ENCODE measurements at places on chromosomes 3 and 15.

GRCh38 chr3:35744419-35744818, 105.1 kb downstream of the ARPP21 start:
- no peak for DNase-seq
- no peak overlapping the region for H3K27ac ChIP-seq
- H3K4me1 ChIP-seq = no peaks in the 10 kb centered on the region
- no peaks in the 10 kb centered on the region for H3K27me3 ChIP-seq
- H3K4me3 ChIP-seq = no peak overlapping the region

DNA sequence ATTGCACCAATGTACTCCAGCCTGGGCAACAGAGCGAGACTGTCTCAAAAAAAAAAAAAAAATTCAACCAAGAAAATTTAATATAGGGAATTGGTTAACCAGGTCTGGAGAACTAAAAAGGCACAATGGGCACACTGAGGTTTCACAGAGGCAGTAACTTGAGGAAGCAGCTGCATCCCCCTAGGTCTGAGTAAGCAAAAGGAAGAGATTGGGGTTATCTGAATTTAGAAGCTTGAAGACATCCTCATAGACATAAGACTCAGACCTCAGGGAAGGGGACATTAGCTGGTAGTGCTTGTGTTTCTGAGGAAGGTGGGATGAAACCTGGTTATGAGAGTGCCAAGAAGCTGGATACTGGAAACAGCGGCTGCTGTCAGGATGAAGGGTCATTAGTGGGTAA, 50.1 kb upstream of the LEKR1 start:
- H3K4me1 ChIP-seq = peaks cover 5% of the 10 kb centered on the region
- no peak overlapping the region for H3K27ac ChIP-seq
- H3K27me3 ChIP-seq = no peaks in the 10 kb centered on the region
- no peaks in the 10 kb centered on the region for H3K36me3 ChIP-seq
- DNase-seq = no peak
- H3K4me3 ChIP-seq = no peak overlapping the region

GRCh38 chr15:40046721-40047414, 7.9 kb upstream of the SRP14 start:
- no peak overlapping the region for H3K4me3 ChIP-seq
- no peak overlapping the region for H3K27ac ChIP-seq
- DNase-seq = no peak
- H3K36me3 ChIP-seq = no peaks in the 10 kb centered on the region
- peaks cover 14% of the 10 kb centered on the region for H3K4me1 ChIP-seq
- H3K27me3 ChIP-seq = no peaks in the 10 kb centered on the region

- H3K4me3 ChIP-seq = no peak overlapping the region
- H3K27me3 ChIP-seq = no peaks in the 10 kb centered on the region
- H3K4me1 ChIP-seq = no peaks in the 10 kb centered on the region
- H3K27ac ChIP-seq = no peak overlapping the region
- H3K36me3 ChIP-seq = no peaks in the 10 kb centered on the region
- no peak for DNase-seq
These were observed 228.5 kb upstream of the MME start for GRCh38 chr3:154851644-154852043.

DNA sequence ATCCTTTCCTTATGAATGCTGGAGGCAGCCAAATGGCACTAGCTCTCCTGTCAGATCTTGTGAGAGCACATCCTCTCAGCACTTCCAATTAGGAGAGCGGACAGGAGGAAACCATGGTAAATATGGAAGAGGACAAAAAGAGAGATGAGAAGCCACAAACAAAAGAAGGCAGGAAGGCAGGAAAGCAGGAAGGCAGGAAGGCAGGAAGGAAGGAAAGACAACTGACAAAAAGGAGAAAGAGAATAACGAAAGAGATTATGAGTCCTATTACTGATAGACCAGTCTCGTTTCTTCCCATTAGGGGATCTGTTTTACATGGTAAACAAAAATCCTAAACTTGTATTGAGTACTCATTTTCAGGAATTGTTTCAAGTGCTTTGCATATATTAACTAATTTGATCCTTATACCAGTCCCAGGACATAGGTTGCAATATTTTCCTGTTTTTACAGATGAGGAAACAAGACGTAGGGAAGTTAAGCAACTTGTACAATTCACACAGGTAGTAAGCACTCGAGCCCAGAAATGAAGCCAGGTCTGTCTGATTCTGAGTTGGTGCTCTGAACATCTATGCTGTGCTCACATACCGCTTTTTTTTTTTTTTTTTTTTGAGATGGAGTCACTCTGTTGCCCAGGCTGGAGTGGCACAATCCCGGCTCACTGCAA, 4.2 kb downstream of the BCL2A1 start:
- no peaks in the 10 kb centered on the region for H3K4me1 ChIP-seq
- H3K27me3 ChIP-seq = no peaks in the 10 kb centered on the region
- no peak overlapping the region for H3K4me3 ChIP-seq
- no peak overlapping the region for H3K27ac ChIP-seq

GRCh38 chr3:126019683-126020082, 50.7 kb downstream of the ROPN1B start:
- H3K4me1 ChIP-seq = no peaks in the 10 kb centered on the region
- peaks cover 23% of the 10 kb centered on the region for H3K36me3 ChIP-seq
- no peak overlapping the region for H3K27ac ChIP-seq
- H3K4me3 ChIP-seq = no peak overlapping the region

DNA sequence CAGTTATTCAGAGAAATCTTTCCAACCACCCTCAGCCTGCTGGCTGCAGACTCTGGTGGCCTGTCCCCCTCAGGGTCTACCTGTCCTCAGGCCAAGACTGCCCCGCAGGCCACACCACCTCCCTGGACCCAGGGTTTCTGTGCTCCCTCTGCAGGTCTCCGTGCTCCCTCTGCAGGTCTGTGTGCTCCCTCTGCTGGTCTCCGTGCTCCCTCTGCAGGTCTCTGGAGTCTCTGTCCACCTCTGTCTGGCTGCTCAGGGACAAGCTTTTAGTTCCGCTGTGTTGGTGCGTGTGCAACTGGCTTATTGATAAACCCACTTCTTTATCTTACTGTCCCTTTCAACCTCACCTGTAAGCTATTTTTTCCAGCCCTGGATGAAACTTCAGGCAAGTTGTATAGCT, 30.1 kb downstream of the BDH1 start:
- peaks cover 15% of the 10 kb centered on the region for H3K4me1 ChIP-seq
- H3K27me3 ChIP-seq = no peaks in the 10 kb centered on the region
- no peak overlapping the region for H3K27ac ChIP-seq
- H3K36me3 ChIP-seq = no peaks in the 10 kb centered on the region

DNA sequence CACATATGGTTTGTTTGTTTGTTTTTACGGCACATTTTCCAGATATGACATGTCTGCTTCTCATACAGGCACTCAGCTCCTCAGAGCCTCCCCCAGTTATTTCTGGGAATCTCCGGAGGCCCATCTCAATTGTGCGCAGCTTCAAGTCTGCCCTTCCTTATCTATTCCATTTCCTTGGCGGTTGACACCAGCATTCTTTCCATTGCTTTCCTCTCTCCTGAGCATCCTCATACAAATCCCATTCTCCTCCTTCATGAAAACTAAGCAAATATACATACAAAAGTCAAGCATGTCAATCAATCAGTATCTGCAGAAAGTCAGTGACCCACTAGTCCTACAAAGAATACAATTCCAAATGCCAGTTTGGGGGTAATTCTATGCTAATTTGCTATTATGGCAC, 166.7 kb downstream of the SQOR start:
- no peak for DNase-seq
- H3K27me3 ChIP-seq = no peaks in the 10 kb centered on the region
- H3K27ac ChIP-seq = no peak overlapping the region
- H3K4me3 ChIP-seq = no peak overlapping the region
- no peaks in the 10 kb centered on the region for H3K36me3 ChIP-seq

DNA sequence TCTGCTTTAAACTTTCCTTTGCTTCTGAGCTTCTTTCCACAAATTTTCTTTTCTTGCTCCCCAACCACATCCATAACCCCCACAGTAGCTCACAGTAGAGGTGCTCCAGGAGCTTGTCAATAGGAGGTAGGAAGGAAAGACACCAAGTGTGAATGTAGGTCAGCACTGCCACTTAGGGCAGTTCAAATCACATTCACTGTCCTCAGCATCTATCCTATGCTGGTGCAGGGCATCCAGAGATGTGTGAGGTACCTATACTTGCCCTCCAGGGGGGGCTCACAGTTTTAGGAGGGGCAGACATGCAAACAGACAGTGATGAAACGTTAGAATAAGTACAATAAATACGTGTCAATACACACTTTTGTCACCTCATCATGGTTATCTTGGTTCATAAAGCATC, 1.5 kb upstream of the SPSB4 start:
- H3K36me3 ChIP-seq = no peaks in the 10 kb centered on the region
- DNase-seq = no peak
- H3K27me3 ChIP-seq = no peaks in the 10 kb centered on the region
- H3K4me3 ChIP-seq = no peak overlapping the region
- H3K27ac ChIP-seq = no peak overlapping the region

DNA sequence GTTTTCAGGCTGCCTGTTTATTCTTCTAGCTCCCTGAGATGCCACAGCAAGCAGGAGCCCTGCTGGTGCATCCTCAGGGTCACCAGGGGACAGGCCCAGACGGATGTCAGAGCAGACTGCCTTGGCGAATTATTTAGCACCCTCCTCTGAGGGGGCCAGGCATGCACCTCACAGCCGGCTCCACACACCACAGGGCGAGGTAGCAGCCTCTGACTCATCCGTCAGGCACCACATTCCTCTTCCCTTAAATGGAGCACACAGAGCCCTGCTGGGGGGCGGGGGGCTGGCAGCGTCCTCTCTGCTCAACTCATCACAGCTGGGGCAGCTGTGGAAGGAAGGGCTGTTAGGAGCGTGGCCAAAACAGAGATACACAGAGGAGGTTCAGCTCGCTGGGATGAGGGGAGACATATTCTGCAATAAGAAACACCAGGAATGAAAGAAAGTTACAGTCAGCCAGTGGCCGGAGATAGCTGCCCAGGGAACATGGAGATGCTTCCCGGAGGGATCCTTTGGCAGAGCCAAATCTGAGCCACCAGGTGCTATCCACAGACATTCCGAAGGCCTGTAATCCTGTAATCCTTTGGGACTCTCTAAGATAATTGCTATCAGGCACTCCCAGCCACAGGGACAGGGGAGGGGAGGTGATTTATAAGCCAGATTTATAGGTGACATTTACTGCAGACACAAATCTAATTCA, 13.9 kb upstream of the PRICKLE2 start:
- peak; percentile 26 for DNase-seq
- H3K36me3 ChIP-seq = no peaks in the 10 kb centered on the region

- H3K27me3 ChIP-seq = no peaks in the 10 kb centered on the region
- no peak overlapping the region for H3K4me3 ChIP-seq
- no peak for DNase-seq
- H3K36me3 ChIP-seq = no peaks in the 10 kb centered on the region
- peaks cover 41% of the 10 kb centered on the region for H3K4me1 ChIP-seq
- H3K27ac ChIP-seq = no peak overlapping the region
These were observed 119.0 kb upstream of the MEF2A start for GRCh38 chr15:99446565-99447496.

- no peak overlapping the region for H3K4me3 ChIP-seq
- no peak for DNase-seq
- H3K36me3 ChIP-seq = no peaks in the 10 kb centered on the region
- no peaks in the 10 kb centered on the region for H3K27me3 ChIP-seq
- H3K27ac ChIP-seq = no peak overlapping the region
- H3K4me1 ChIP-seq = no peaks in the 10 kb centered on the region
These were observed 688.3 kb upstream of the LMCD1 start for GRCh38 chr3:7813365-7813764.

- no peaks in the 10 kb centered on the region for H3K27me3 ChIP-seq
These were observed 343.5 kb downstream of the FOXP1 start for GRCh38 chr3:71240034-71240433.

DNA sequence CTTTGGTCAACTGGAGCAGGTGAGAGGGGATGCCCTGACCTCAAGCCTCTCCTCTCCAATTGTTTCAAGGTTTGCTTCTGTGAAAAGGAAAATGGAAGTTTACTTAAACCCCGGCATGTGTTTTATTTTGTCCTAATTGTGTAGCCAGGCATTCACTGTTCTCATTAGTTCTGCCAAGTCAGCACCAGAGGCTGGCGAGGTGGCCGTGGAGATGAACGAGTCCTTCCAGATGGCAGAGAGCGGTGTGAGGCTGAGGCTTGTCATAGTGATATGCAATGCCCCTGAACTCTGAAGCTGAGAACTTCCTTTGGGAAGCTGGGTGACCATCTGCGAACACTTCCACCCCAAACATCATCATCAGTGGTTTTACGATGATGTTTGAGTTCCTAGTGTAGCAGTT, 199.6 kb downstream of the TJP1 start:
- H3K27ac ChIP-seq = no peak overlapping the region
- H3K36me3 ChIP-seq = no peaks in the 10 kb centered on the region
- no peak overlapping the region for H3K4me3 ChIP-seq
- no peak for DNase-seq

GRCh38 chr3:173761161-173761560, 363.6 kb downstream of the NLGN1 start:
- no peak overlapping the region for H3K27ac ChIP-seq

DNA sequence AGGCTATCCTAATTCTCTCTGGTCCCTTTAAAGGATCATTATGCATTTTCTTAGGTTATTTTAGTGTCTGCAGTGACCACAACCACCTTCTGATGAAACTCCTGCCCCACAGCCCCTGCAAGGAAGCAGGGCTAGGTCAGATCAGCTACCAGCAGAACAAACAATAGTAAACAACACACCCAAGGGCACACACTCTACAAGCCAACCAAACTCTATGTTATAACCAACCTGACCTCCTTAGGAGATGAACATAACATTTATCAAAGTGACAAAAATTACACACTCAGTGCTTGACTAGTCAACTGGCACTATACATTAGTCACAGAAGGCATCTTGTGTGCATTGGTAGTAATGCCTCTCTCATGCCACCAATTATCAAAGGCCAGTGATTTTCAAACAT, 17.3 kb downstream of the DENND6A start:
- no peak overlapping the region for H3K27ac ChIP-seq
- no peak overlapping the region for H3K4me3 ChIP-seq
- peaks cover 3% of the 10 kb centered on the region for H3K36me3 ChIP-seq
- peaks cover 24% of the 10 kb centered on the region for H3K4me1 ChIP-seq

GRCh38 chr3:98962189-98962930, 60.9 kb upstream of the DCBLD2 start:
- H3K4me1 ChIP-seq = no peaks in the 10 kb centered on the region
- no peak overlapping the region for H3K4me3 ChIP-seq

- DNase-seq = no peak
- no peak overlapping the region for H3K4me3 ChIP-seq
- no peaks in the 10 kb centered on the region for H3K36me3 ChIP-seq
- no peaks in the 10 kb centered on the region for H3K27me3 ChIP-seq
These were observed 71.5 kb downstream of the CERS3 start for GRCh38 chr15:100457201-100457600.

- peak; percentile 11 for DNase-seq
- H3K4me1 ChIP-seq = peaks cover 28% of the 10 kb centered on the region
- H3K36me3 ChIP-seq = no peaks in the 10 kb centered on the region
- H3K4me3 ChIP-seq = no peak overlapping the region
These were observed 18.1 kb upstream of the SCN10A start for GRCh38 chr3:38834110-38834509.

DNA sequence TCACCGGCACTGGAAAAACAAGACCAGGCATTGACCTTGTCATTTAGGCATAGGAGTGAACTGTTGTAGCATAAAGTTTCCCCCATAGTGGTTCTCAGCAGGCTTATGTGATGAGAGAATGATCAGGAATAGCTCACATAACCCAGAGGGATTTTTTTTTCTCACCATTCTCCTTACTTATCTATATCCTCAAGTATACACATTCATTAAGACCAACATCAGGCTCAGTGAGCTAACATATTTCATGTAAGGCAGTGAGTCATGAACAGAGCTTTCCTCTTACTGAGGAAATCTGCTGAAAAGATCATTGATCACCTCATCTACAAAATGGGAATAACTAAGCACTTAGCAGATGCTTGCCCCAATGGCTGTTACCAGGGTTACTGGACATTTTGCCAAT, 396.6 kb upstream of the TMCO5A start:
- H3K4me1 ChIP-seq = no peaks in the 10 kb centered on the region
- H3K27ac ChIP-seq = no peak overlapping the region
- H3K27me3 ChIP-seq = no peaks in the 10 kb centered on the region
- H3K36me3 ChIP-seq = no peaks in the 10 kb centered on the region
- no peak overlapping the region for H3K4me3 ChIP-seq

Measured in thoracic aorta (tissue), 2 donors.